ENCODE measurements at places on chromosomes 7 and 10. TPM values are rescaled to one million over a fixed set of nuclear protein-coding genes. Genes with fewer than 3 reads are reported as not detected.
A peak's percentile ranks its signal among the peaks of the same experiment; 100 is the strongest.

Gene CLCN1
- total RNA-seq, result 0.11 TPM

DNA sequence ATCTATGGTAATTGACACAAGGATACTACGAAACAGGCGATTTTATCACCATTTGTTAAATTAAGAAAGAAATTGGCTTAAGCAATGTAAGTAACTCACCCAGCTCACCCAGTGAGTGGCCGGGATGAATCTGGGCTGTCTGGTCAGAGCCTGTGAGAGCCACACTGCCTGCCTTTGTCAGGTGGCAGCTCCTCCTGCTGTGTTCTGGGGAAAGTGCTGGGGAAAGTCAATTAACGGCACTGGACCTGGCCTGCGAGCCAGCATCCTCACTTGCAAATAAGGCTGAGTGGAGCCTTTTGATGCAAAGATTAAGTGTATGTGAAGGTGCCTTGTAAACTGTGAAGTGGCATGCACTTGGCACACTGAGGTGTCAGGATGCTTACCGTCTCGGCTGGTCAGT, 13.4 kb upstream of the CXCL12 start:
- no peak for DNase-seq

- peak; percentile 55 for DNase-seq
Measured at GRCh38 chr10:78802866-78803265, 265.9 kb upstream of the ZMIZ1 start.

DNA sequence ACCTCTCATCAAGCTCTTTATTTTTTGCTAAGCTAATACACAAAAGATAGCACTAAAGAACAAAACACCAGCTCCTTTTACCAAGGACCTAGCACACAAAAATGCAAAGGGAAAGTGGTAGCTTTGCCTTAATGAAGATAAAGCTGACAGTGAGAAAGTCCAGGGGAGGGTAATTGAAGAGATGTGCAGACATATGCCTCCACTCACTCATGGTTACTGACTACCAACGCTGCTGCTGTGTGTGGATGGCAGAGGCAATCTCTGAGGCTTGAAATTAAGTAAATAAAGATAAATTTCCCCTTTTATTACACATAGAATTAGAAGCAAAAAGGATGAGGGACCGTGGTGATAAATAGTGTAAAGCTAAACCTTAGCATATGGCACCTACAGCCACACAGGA, 87.0 kb downstream of the HGF start:
- DNase-seq, result no peak

DNA sequence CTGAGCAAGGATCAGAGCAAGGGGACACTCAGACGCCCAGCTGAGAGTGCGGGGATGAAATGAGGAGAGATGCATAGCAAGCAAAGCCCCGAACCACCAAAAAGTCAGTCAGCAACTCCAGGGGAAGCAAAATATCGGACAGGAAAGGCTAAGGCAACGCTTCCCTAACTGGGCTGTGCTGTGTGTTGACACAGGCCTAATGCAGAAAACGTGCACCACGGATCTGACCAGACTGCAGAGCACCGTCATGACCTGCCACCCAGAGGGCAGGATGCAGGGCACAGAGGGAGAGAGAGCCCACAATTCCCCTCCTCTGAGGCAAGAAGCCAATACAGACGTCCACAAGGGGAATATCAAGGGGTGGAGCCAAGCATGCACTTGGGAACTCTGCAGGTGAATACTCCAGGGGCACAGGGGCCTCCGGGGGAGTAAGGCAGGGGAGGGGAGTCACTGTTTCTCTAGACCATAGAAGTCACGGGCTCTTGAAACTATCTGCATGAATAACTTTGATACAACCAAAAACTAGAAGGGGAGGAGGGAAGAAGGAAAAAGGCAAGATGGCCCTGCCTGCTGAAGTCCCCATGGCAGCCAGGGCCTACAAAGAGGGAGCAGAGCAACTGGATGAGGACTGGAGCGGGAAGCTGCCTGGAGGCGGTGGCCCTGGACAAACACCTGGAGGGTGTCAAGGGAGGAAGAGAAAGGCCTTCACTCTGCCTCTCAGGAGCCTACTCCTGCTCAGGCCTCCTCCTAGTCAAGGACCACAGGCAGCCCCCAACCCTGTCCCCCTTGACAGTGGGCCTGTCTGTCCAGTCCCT, 26.2 kb downstream of the GRID1 start:
- no peak for DNase-seq

GRCh38 chr10:25393621-25394020, 218.8 kb downstream of the GPR158 start:
- DNase-seq, result no peak

DNA sequence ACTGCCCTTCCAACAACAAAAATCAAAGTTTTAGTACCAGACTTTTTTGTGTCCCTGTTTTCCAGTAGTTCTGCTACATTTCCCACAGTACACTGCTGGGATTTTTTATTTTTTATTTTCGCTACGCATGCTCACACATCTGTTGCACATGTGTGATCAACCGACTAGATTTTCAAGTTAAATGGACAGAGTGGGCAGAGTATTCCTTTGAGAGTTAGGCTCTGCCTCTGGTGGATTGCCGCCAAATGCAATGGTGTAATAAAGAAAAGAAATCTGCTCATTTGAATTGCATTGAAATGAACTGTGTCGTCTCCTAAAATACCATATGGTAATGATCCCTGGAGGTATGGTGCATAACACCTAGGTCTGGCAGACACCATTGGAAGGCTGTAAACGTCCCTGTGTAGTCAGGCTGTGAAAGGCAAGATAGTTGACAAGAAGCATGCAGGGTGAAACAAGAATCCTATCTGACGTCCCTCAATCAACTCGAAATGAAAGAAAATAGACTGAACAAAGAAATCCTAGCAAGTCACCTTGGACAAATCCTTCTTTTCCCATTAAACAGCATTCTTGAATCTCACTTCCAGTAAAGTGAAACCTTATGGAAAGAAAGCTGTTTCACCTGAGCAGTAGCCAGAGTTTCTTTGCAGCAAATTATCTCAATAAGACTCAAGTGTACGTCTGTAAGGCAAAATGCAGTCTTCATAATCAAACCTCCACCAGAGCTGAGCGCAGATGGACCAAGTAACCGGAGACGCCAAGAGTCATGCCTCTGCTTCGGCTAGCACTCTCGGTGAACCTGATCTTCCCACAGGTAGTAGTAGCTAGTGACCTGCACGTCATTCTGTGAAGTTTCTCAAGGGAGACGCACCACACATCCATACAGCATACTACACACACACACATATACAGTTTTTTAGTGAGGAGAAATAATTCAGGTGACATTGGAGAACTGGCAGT, 357.3 kb downstream of the CRPPA start:
- DNase-seq, result no peak

Gene STAG3
- 10.3 TPM for total RNA-seq

DNA sequence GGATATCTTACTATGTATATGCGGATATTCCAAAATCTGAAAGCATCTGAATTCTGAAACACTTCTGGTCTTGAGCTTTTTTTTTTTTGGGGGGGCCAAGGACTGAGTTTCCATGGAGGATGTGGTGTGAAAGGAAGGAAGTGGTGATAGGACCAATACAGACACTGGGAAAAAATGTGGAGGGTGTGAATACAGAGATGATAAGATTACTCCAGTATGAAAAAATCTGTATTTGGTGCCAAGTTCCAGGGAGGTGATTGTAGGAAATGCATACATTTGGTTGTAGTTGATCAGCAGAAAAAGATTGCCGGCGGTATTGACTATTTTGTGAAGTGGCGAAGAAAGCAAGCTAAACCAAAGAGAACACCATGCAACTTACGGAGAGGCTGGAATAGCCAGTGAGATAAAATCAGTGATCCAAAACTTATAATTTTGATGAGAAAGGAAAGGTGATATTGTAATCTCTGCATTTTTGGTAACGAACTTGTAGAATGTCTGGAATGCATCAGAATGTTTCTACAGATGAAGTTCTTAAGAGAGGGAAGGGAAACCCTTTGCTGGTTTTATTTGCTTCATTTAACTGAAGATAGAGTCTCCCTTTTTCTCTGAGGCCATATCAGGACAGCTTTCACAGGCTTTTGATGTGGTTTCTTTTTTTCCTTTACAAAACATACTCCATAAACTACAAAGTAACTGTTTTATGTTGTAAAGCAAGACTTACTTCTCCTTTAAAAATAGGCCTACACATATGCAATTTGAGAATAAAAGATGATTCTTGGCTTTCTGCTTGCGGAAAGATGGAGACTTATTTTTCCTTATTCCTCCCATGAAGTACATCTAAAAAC, 6.0 kb downstream of the WDR37 start:
- DNase-seq, result no peak

DNA sequence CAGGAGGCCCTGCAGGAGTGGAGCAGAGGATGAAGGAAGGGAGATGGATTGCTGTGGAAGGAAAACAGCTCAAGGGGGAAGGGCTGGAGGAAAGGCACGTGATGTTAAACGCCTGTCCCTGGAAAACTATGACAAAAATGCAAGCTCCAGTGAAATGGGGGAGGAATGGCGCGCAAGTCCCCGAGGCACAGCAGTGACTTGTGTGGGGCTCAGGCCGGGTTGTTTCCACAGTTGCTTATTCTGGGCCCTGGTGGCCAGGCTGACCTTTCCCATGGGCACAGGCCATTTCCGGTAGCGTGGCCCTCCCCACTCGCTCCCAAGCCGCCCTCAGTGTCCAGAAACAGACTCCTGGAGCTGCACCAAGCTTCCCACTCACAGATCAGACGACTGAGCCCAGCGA, 68.1 kb upstream of the PDGFA start:
- no peak for DNase-seq

Gene WDR86
- 40.6 TPM for total RNA-seq
